IPS DF 19.7 (cell line): ENCODE measurements at places on chromosomes 12 and 14.

DNA sequence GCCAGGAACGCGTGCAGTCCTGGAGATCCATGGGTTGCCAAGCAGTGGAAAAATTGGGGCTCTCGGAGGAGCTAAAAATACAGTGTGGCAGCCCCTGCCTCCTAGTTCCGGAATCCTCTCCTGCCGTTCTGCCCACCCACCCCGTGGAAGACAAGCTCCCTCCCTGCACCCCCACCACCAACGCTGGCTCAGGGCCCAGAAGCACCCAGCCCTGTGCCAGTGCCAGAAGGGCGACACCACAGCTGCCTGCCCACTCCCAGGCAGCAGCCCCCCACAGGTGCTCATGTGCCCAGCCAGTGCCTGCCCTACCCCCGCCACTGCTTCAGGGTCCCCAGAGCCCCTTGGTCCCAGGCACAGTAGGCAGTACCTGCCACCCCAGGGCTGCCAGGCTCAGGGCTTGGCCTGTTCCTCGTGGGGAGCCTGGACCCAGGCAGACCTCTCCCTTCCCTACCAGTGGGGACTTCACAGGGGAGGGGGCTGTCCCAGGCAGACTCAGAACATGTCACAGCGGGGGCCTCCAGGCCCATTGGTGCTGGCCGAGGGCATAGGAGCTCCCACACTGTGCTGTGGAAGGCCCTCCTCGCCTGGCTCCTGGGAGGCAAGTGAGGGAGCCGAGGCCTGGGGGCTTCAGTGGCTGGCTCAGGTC, 7.4 kb downstream of the INF2 start:
- DNase-seq: no peak

DNA sequence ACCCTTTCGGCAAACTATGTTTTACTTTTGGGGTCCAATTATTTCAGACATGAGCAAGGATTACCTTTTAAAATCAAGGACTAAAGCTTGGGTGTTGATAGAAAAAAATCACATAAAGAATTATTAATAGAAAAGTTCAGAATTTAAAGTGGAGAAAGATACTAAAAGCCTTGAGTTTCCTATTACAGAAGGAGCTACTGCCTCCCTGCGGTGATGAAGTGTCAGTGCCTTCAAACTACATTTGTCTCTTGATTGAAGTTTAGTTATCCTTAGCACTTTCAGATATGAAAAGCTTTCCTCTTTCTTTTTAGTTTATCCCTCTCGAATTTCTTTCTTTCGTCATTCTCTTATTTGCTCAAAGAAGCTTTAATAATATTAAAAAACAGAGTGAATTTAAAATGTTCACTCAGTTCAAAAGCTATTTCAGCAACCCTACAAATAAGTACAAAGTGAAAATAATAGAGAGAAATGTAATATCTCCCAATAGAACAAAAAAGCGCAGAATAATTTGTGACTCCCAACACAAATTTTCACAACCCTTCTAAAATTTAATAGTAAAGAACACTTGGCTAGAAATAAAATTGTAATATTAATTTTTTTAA, 87.6 kb downstream of the SEC23A start:
- DNase-seq: no peak

GRCh38 chr14:79352076-79352630, 859.2 kb downstream of the DIO2 start:
- no peak for DNase-seq

DNA sequence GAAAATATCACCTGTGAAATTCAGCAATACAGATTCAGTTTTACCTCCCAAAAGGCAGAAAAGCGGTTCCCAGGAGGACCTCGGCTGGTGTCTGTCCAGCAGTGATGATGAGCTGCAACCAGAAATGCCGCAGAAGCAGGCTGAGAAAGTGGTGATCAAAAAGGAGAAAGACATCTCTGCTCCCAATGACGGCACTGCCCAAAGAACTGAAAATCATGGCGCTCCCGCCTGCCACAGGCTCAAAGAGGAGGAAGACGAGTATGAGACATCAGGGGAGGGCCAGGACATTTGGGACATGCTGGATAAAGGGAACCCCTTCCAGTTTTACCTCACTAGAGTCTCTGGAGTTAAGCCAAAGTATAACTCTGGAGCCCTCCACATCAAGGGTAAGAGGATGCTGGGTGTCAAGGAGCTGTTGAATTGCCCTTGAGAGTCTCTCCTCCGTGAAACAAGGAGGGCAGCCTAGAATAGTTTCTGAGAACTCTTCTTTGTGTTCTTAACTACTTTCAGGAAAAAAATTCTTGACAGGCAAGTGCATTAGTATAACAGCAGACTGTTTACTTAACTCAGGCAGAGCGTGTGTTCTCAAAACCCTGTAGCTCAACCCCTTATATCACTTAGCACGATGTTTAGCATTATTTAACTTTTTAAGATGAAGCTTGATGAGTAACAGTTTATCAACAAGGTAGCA, 7.7 kb downstream of the TDP1 start:
- no peak for DNase-seq

DNA sequence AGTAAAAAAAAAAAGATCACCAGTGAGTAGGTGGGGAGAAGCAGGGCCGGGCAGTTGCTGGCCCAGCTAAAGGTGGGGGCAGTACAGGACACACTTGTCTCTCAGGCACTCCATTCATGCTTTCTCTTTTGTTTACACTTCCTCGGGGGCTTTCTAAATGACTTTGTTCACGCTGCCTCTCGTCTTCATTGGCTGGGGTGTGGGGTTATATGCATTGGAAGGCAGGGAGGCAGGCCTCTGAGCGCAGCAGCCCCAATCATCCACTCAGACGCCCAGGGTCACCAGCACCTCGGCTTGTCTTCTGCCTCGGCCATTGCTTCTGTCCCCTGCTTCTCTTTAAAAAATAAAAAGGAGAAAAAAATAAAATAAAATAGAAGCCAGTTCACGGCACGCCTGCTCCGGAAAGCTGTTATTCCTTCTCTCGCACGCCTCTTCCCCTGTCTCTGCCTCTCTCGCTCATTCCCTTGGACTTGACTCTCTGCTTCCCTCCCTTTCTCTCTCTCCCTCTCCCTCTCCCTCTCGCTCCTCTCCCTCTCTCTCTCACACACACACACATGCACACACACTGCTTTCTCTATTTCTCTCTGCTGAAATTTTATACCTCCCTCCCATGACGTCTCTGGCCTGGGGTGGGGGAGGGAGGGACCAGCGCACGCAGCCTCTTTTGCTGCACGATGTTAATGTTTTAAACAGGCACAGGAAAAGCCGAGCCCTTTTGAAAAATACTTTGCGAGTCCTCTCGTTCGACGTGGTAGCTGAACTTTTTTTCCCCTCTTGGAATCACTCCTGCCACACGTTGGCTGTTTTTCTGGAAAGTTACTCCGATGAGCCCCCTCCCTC, at the start of gene TGFB3:
Gene TGFB3 (minus strand): TSS at position 570 of the 840 bp plus-strand sequence. CDS start 1,102 bp downstream, outside the sequence.
- DNase-seq: no peak

- DNase-seq: no peak
Measured at GRCh38 chr14:89827265-89827664, 127.3 kb downstream of the EFCAB11 start.

DNA sequence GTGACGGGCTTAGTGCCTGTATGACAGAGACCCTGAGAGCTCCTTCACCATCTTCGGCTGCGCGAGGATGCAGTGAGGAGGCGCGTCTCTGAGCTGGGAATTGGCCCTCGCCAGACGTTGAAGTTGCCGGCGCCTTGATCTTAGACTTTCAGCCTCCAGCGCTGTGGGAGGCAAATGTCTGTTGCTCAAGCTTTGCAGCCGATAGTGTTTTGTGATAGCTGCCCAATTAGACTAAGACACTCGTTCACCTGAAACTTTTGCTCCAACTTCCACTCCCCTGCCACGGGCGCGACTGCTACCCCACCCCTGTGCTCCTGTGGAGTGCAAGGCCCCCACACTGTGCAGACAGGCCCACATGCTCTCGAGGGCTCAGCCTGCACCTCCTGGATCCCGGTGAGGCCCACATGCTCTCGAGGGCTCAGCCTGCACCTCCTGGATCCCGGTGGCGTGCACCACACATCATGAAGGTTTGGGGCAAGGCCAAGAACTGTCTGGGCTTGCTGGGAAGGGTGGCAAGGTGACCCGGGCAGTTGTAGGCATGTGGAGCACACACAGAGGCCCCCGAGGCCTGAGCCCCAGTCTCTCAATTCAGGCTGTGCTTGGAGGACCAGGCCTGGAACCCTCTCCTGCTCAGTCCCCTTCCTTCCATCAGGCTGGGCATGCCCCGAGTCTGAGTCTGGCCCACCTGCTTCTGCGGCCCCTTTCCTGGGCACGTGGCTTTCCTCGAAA, 324.6 kb downstream of the TMEM121 start:
- no peak for DNase-seq

DNA sequence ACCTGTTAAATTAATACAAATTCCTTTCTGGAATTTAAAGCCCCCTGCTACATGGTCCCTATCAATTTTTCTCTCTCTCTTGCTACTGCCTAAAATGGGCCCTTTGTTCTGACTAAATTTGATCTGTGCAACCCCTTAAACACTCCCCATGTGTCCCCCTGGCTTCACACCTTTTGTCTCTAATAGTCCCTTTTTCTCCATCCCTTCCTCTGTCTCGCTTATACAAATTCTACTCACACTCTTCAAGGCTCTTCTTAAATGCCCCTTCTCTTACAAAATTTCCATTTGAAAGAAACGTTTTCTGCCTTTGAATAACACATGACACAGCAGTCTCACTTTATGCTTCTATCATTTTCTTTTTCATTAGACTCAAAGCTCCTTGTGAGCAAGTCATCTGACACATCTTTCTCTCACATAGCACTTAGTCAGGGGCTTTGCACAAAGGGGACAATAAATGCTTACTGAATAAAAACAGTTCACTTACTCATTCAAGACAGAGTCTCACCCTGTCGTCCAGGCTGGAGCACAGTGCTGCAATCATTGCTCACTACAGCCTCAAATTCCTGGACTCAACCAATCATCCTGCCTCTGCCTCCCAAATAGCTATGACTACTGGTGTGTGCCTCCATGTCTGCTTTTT, 41.5 kb upstream of the NR2C1 start:
- no peak for DNase-seq

GRCh38 chr12:118436002-118436730, 59.8 kb downstream of the SUDS3 start:
- no peak for DNase-seq

DNA sequence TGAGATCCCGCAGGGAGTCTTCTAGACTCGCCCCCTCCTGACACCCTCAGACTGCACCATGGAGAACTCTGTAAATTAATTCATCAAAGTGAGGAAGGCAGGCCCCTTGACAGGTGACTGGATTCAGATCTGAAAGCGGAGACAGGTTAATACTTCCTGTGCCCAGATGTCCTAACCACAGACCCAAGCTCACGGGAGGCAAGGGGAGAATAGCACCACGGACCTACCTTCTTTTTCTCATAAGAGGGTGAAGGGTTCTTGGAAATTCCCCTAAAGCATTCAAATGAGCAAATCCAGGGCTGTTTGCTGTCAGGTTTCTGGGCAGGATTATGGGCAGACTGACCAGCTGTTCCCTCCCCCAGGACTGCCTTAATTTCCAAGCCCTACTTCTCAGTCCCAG, 170.0 kb downstream of the ZFP36L1 start:
- DNase-seq: no peak

DNA sequence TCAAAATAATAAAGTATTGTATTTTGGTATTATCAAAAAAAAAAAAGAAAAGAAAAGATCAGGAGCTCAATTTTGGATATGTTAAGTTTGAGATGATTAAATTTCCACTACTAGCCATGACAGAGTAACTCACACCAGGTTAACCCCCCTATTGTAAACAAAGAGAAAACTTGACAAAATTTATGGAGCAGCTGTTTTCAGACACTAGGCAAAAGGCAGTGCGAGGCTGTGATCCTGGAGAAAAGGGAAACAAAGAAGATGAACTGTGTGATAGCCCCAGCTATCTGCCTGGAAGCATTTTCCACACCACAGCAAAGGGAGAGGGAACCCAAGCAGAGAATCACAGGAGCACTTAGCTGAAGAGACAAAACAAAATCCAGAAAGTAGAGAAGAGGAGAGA, 145.0 kb downstream of the KIF21A start:
- no peak for DNase-seq

DNA sequence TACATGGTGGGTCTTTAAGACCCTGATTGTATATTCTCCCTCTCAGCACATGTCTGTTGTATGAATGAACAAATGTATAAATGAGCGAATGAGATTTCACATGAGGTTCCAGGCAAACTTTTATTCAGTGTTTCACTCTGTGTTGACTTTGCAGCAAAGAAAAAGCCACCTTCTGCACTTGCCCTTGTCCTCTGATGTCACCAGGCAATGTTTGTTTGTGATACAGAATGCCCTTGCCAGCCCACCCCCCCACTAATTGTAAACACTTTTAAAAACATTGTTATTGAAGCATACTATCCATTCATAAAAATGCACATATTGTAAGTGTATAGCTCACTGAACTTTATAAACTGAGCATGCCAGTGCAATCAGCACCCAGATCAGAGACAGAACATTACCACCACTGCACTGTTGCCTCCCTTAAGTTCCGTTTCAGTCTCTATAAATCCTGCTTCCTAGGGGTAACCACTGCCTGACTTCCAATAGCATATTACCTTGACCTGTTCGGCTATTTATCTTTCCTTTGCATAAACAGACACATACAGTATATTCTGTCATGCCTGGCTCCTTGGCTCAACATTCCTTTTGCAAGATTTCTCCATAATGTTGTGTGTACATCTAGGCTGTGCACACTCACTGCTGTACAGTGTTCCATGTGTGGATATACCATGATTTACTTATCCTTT, 11.3 kb upstream of the LTA4H start:
- DNase-seq: no peak

- no peak for DNase-seq
Measured at GRCh38 chr14:53874704-53875103, 81.9 kb downstream of the BMP4 start.

DNA sequence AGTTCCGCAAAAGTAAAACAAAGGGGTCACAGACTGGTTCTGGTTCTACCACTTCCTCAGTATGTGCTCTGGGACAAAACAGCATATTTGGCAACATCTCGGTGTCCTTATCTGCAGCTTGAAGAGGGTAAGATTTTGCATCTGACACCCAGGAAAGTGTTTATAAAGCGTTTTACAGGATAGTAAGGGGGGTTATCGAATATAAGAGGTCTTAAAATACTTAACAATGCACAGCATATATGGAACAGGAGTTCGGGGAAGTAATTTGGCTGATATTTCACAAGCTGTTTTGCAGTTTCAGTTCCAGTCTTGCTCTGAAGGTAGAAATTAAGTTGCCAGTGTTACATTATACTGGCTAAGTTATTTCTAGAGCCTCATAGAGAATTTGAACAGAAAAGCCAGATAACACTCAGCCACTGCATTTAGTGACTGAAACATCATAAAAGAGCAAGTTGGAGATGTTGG, 904 bp upstream of the MAP4K5 start:
- DNase-seq: no peak
